Osteocyte (in vitro differentiated cells): ENCODE measurements at places on chromosomes 2 and 18. TPM values are rescaled to one million over a fixed set of nuclear protein-coding genes. Genes with fewer than 3 reads are reported as not detected.

Gene DUSP2
- total RNA-seq, result 0.68 and 0.78 TPM in 2 replicates

Gene TUBA4A
- total RNA-seq, result 6.9 and 7.9 TPM in 2 replicates

Gene CCDC85A
- total RNA-seq, result 1.5 and 1.7 TPM in 2 replicates

Gene ZNF385B
- 0.13 and 0.16 TPM in 2 replicates for total RNA-seq

GRCh38 chr2:216486708-216487107, 11.9 kb upstream of the RPL37A start:
- no peak for DNase-seq
- no peak overlapping the region for H3K27ac ChIP-seq
- H3K4me3 ChIP-seq, result no peak overlapping the region
- H3K4me1 ChIP-seq, result peaks cover 5% of the 10 kb centered on the region
- no peaks in the 10 kb centered on the region for H3K27me3 ChIP-seq

DNA sequence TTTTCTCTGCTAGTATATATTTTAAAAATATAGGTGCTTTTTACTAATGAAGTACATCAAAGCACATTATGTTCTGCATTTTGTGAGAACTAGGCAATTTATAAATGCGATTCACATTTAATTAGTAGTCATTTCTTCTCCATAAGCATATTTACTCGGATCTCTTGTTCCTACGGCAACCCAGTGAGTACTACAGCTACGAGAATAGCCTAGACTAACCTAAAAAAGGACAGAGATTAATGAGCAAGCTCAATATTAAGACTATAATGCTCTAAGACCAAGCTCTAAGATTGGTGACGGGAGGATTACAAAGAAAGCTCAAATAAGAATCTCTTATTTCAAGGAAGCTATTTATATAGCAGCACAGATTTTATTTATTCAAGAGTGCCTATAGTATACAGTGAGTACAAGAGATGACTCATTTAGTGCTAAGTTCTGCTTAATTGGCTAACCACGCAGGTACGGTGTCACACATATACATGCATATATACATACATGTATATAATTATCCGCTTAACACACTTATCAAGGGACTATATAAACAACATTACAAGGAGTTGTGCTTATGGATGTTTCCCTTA, 364.7 kb downstream of the GPD2 start:
- H3K27ac ChIP-seq, result no peak overlapping the region
- no peak for DNase-seq
- H3K27me3 ChIP-seq, result peaks cover 11% of the 10 kb centered on the region
- H3K36me3 ChIP-seq, result no peaks in the 10 kb centered on the region
- no peaks in the 10 kb centered on the region for H3K4me1 ChIP-seq
- H3K4me3 ChIP-seq, result no peak overlapping the region

DNA sequence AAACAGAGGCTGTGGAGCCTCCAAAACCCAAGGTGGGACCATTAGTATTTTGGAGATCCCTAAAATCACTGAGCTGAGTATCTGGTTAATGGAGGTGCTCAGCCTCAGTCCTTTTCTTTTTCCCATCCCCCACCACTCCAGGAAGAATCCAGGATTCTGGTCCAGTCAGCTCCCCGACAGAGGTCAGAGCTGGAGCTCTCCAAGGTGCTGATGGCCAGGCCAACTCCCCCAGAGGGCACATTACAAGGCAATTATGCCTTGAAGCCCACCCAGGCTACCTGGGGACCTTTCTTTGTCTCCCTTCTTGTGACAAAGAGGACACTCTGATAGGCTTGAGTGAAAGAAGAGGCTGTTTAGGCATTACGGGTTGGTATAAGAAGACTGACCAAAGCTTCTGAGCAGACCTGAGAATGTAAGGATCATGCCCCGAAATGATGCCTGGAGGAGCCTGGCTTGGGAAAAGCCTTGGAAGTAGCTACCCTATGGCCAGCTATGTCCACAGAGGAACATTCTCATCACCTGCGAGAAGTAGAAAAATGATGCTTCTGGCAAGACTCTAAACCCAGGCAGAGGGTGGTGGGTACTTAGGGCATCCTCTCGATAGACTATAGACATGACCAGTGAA, 102.5 kb upstream of the LDAH start:
- no peak overlapping the region for H3K27ac ChIP-seq
- H3K4me3 ChIP-seq, result no peak overlapping the region
- peaks cover 2% of the 10 kb centered on the region for H3K36me3 ChIP-seq
- DNase-seq, result no peak
- peaks cover 16% of the 10 kb centered on the region for H3K27me3 ChIP-seq
